ENCODE measurements at places on chromosomes 5 and 9. TPM values are rescaled to one million over a fixed set of nuclear protein-coding genes. Genes with fewer than 3 reads are reported as not detected.

Gene GAS1
- 13.7 TPM for total RNA-seq

Gene VLDLR
- 69.5 TPM for total RNA-seq

Gene TAF1L
- not detected for total RNA-seq

Gene LAMC3
- 0.39 TPM for total RNA-seq

Gene SLC6A19
- not detected for total RNA-seq

Gene SARDH
- 2.4 TPM for total RNA-seq

Gene SPINK6
- not detected for total RNA-seq

Gene CD72
- total RNA-seq, result 3.5 TPM

Gene PRUNE2
- total RNA-seq, result 4.7 TPM

Gene PIP5K1B
- 0.39 TPM for total RNA-seq

Gene GADD45G
- total RNA-seq, result 51.4 TPM

Gene TMOD1
- not detected for total RNA-seq

Gene TMEM171
- 0.39 TPM for total RNA-seq

Gene KIF4B
- total RNA-seq, result under 0.01 TPM

All from placental epithelial cell (primary cell).